ENCODE measurements at places on chromosomes 11 and 22. TPM values are rescaled to one million over a fixed set of nuclear protein-coding genes. Genes with fewer than 3 reads are reported as not detected.

GRCh38 chr11:11519184-11519583 is 102.6 kb downstream of the GALNT18 start:
- no peak for DNase-seq

- DNase-seq = no peak
These were observed 51.0 kb downstream of the UBASH3B start for GRCh38 chr11:122706291-122707088.

DNA sequence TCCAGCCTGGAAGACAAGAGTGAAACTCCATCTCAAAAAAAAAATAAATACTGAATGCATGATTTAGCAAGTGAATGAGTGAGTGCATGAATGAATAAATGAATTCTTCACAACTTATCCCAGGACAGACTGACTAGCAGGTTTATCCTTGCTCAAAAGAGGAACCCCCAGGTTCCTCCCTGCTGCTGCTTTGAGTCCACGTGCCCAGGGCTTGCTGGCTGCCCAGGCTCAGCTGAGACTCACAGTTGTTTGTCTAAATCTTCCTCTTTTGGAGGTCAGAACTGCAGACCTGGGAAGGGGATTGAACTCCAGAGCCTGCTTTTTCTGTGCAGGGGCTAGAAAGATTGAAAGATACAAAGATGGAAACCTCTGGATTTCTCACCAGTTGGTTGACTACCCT is 117.4 kb upstream of the TMEM45B start:
- no peak for DNase-seq

GRCh38 chr22:24688256-24688655 is 85.3 kb downstream of the GGT1 start:
- no peak for DNase-seq

GRCh38 chr11:26675233-26675928 is 46.5 kb downstream of the SLC5A12 start:
- no peak for DNase-seq

Gene PKNOX2
- 13.9 TPM for polyA plus RNA-seq

- DNase-seq = no peak
These were observed 5.2 kb downstream of the SLC25A17 start for GRCh38 chr22:40813912-40814315.

DNA sequence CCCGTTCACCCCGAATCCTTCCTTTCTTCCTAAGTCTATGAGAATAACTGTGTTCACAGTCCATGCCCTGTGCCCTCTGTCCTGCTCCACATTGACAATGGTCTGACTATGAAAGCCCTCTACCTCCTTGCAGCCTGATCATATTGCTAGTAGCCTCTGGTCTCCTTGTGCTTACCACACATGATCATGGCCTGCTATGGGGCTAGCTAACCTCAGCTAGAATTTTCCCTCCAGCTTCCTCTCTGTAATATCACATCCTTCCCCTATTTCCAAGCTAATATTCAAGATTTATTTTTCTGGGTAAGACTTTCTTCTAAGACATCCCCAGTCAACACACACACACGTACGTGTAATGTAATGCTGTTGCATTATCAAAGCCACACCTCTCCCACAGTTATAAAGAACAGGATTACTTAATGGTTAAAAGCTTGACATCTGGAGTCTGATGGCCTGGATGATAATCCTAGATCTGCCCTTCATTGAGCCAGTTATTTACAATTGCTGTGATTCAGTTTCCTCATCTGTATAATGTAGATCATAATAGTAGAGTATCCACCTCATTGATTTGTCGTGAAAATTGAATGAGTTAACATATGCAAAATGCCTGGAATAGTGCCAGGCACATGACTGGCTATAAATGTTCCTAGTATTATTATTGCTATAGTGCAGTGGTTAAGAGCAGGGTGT is 214.4 kb upstream of the BLID start:
- no peak for DNase-seq

- DNase-seq = no peak
These were observed 9.5 kb downstream of the DRICH1 start for GRCh38 chr22:23622634-23623033.

- DNase-seq = no peak
These were observed 2.9 kb downstream of the PHLDB1 start for GRCh38 chr11:118610225-118610772.

DNA sequence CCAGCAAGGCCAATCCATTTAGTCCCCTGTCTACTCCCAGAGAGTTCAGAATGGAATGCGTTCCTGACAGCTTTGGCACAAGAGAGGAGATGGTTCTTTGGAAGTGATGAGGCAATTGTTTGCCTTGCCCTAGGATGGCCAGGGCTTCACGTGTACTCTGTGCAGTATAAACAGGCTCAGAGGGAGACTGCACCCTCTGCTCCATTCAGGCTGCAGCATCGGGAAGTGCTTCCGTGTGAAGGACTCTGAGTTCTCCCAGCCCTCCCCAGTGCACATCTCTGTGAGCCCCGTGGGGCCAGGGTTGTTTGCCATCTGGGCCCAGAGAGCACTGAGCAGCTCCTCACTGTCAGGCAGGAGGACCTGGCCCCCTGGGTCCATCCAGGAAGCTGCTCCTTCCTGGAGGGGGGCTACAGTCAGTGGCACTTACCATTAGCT is 215.3 kb upstream of the TBCEL start:
- no peak for DNase-seq
